ENCODE measurements at places on chromosomes 7 and 10.

DNA sequence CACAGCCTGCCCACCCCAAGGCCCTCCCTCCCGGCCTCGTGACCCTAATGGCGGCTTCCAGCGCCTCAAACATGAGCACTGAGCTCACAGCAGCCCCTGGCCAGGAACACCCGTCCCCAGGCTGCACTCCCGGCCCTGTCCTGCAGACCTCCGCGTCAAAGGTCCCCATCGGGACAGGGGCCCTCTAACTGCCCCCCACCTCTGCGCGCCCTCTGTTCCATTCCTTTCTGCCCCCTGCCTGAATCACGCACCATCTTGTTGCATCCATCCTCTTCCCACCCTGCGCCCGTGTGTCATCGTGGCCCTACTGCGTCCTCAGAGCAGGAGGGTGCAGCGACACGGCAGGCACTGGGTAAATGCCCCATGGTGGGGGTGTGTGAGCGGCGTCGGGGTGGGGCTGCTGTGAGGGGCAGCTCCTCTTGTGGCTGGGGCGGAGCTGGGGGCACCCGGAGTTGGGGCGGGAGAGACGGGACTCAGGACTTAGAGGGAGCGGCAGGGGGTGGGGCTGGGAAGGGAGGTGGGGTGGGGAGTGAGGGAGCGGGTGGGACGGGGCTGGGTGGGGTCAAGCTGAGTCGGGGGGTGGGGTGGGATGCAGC is 13.4 kb downstream of the SLC29A4 start:
- no peak for DNase-seq

GRCh38 chr7:102044984-102045673 is 227.7 kb downstream of the CUX1 start:
- DNase-seq = peak; percentile 71

GRCh38 chr10:5360318-5360915 is 4.3 kb upstream of the UCN3 start:
- DNase-seq = no peak

DNA sequence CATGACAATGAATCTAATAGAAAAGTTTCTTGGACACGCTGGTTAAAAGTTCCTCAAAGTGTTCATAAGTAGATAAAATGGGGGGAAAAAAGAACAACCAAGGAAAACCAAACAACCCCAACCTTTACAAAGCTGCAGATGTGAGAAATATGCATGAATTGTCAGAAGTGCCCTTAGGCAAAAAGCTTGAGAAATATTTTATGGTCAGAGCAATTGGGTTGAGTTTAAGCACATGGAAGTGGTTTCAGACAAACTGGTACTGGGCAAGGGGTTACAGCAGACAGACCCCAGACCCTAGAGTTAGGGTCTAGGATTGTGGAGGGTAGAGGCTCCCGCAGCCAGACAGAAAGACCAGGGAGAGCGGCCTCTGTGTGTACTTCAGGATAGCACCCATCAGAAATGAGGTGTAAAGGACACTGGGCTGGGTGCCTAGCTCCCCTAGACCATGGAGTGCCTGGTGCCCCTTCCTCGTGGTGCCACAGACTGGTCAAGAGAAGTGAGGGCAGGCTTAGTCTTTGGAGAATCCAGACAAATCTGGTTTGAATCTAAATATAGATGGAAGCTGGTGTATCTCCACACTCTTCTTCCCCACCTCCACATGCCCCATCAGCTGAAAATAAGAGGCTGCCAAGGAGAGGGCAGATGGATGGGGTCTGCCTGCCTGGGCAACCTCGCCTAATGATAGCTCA is 37.3 kb downstream of the PNLIPRP2 start:
- no peak for DNase-seq

DNA sequence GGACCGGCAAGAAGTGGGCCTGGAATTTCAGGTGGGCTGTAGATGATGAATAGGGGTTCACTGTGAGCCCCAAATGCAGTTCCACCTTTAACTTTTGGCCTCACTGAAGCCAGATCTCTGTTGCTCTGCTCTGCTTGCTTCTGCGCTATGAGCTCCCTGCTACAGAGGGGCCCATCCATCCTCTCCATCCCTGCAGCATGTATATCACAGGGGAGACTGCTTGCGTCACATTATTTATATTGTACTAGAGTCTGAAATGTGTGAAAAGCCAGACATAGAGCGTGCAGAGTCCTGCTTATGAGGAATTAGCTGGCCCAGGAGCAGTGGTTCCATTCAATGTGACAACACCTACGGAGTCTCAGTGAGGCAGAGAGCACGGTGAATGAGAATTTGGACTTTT is 69.9 kb downstream of the AOAH start:
- no peak for DNase-seq

DNA sequence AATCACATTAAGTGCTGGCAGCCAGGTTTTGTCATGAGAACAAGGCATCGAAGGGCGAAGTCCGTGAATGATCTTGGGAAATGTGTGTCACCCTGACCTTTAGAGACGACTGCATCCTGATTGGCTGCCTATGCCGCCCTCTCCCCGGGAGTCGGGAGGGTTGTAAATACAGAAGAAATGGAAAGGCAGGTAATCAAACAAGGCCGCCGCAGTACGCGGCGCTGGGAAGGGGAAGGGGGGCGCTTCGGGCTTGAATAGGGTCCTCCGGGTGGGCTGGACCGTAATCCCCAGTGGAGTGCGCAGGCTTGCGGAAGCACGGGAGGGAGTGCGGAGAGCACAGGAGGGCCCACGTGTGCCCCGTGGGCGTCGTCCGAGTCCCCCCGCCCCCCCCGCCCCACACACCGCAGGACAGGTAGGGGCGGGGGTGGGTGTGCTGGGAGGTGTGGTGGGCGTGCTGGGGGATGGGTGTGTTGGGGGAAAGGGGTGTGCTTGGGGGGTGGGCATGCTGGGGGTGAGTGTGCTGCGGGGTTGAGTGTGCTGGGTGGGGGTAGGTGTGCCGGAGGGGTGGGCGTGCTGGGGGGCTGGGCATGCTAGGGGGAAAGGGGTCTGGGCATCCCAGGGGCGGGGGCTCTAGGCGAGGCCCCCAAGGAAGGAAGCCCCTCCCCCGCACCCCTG is 169.4 kb downstream of the ARHGAP12 start:
- DNase-seq = peak; percentile 71

Measured in cardiac fibroblast (primary cell).